ENCODE measurements at places on chromosomes 12 and 14. TPM values are rescaled to one million over a fixed set of nuclear protein-coding genes. Genes with fewer than 3 reads are reported as not detected.

The BRF1 gene
- total RNA-seq: 12.6 TPM

The KANSL2 gene
- total RNA-seq: 87.5 TPM

- DNase-seq: no peak
These were observed 6.0 kb downstream of the FAR2 start for GRCh38 chr12:29155079-29155478.

The DTD2 gene
- total RNA-seq: 43.1 TPM

DNA sequence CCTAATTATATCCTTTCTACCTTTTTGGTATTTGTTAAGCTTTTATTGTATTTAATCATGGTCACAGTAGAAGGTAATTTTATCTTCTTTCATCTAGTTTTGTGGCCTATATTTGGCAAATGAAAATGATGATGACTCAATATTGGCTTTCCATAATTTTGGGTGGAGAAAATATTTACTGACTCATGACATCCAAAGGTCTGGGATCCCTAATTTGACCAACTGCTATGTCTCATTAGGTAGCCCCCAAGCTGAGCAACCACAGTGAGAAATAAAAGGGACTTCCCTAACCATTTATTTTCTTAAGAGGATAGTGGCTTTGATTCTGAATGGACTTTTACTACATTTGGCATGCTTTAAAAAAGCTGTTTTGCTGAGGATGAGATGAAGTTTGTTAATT lies 289.5 kb downstream of the RMST start:
- no peak for DNase-seq

The ANKRD9 gene
- total RNA-seq: 8.7 TPM

The AGAP2 gene
- total RNA-seq: 0.99 TPM

DNA sequence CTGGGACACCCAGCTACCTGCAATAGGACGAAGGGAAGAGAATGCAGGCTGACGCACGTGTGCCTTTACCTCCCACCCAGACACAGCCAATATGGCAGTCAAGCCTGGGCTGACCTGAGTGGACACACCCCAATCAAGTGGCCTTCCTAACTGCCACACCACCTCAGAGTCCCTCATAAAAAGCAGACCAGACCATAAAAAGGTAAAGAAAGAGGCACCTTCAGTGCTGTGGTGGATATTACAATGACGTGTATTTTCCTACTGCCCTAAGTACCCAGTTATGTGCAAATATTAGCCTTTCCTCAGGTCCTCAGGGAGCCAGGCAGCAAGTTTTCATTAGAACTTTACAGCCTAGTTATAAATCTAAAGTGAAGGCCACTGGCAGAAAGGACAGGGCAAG lies 75.8 kb downstream of the KCNK10 start:
- DNase-seq: no peak

The MMP19 gene
- 2.0 TPM for total RNA-seq

DNA sequence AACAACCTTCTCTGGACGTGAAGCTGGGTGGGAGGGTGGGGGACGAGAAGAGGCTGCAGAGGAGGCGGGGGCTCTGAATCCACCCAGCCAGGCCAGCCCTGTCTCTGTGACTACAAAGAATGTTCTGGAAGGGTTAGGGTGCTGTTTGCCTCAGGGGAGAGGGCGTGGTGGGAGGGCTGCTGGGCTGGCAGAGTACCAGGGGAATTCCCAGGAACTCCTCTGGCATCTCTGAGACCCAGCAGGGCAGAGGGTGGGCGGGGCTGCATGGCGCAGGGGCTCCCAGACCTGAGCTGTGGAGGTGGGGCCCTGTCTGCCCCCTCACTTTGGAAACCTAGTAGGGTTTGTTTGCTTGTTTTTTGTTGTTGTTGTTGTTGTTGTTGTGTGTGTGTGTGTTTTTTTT lies 45.5 kb upstream of the FZD10 start:
- no peak for DNase-seq

The ERBB3 gene
- 0.31 TPM for total RNA-seq

DNA sequence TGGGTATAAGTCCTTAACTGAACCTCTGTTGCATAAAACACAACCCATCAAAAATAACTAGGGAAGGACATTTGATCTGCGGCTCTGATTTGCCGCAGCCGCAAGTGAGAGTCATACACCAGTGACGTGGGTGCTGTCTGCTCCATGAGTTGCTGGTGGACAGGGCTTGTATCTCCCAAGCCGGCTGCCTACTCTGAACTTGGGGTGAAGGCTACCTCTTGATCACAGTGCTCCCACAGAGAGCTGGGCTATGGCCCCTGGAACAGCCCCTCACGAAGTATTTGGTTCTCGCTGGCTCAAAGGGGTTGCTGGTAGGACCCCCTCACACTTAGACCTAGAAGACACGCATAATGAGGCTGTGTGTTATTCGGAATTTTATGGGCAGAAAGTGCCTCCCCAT lies 118.8 kb downstream of the TMEM132C start:
- no peak for DNase-seq

The KRT79 gene
- not detected for total RNA-seq

The GDF3 gene
- not detected for total RNA-seq

DNA sequence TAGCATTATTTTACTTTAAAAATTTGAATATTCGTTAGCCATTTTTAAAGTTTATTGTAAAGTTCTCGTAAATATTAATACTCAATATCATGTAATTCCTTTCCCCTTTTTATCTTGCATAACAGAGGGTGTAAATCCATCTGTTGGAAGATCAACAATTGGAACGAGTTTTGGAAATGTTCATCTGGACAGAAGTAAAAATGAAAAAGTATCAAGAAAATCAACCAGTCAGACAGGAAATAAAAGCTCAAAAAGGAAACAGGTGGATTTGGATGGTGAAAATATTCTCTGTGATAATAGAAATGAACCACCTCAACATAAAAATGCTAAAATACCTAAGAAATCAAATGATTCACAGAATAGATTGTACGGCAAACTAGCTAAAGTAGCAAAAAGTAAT lies 1.8 kb downstream of the PMCH start:
- DNase-seq: no peak

DNA sequence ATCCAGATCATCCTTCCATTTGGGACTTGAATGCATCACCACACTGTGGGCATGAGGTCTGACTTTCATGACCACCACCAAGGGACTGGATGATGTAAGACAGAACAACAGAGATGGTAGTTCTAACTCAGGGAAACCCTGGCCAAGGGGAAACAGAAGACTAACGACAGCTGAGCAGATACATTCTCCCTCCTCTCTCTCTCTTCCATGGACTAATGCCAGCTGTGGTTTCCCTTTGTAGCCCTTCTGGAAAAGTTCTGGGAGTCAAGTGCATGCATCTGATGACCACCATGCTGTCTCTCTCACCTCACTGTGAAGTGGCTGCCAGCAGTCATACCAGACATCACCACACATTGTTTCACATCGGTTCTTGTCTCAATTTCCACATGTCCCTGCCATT lies 3.4 kb downstream of the TAS2R30 start:
- no peak for DNase-seq

The USP44 gene
- total RNA-seq: not detected

DNA sequence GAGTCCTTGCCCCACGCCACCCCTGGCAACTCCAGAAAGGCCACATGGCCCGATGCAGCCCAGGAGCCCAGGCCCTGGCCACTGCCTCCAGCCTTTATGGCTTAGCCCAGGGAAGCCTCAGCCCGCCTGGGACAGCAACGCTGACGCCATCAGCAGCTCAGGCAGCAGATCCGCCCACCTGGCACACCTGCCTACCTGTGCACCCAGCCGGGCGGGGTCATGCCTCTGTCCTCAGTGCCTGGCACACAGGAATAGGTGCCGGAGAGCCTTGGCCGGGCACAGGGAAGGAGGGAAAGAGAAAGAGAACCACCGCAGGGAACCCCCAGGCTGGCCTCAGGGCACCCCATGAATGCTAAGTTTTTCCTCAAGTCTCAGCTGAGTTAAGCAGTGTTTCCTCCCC lies 21.1 kb downstream of the BEGAIN start:
- no peak for DNase-seq

- DNase-seq: peak; percentile 14
These were observed 682 bp upstream of the TRIP11 start for GRCh38 chr14:92040431-92041051.

DNA sequence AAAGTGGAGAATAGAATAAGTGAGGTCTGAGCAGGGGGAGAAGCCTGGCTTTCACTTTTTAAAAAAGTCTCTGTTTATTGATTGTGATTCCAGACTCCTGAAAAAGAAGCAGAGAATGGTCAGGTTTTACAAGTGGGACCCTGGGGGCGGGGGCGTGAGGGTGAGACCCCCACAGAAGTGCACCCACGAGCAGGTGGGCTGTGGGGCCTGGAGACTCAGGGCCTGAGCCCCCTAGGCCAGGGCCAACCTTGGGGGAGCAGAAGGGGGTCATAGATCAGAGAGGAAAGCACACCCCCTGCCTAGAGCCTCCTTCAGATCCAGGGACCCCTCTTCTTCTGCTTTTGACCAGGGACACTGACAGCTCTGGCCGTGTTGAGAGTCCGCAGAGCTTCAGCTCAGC lies 180.3 kb downstream of the ADGRD1 start:
- no peak for DNase-seq

The C14orf180 gene
- not detected for total RNA-seq

The GNPTAB gene
- 11.9 TPM for total RNA-seq

DNA sequence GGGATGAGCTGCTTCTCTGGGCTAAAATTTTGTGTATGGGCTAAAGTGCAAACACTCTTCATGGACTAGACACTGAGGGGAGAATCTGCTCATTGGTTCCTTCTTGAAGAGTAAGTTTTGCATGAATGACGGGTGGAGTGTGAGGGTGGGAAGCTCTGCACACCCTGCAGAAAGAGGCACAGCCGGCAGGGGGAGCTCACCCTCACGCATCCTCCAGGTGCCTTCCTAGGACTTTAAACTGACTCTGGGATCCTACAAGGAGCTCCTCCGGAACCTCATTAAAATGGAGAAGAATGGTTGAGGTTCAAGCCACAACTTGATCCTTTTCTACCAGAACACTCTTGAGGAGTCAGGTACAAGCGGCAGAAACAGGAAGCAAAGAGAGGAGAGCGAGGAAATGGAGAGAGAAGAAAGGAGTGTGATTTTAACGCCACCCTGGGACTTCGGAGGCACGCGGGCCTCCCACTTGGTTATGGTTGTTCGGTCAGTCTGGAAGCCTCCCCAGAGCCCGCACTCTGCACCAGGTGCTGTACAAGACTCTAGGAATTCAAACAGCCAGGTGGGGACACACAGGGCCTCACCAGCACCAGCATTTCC lies 87.5 kb downstream of the SETD3 start:
- DNase-seq: peak; percentile 28

DNA sequence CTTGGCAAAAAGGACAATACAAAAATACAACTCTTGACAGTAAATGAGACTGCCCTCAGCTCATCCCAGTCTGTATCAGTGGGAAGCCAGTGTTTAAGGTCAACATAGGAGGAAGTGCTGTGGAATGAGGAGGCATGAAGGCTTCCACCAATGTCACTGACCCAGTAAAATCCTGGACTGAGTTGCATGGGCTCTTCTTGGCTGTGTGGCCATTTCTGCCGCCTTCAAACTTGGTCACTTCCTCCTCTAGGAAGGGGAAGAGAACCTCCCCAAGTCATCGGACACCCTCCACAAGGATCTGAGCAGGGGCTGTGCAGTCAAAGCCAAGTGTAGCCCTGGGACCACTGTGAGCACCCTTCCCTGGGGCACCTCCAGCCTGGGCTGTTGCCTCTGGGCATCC lies 11.9 kb downstream of the GPR68 start:
- DNase-seq: no peak

The SPRYD4 gene
- 1.6 TPM for total RNA-seq

DNA sequence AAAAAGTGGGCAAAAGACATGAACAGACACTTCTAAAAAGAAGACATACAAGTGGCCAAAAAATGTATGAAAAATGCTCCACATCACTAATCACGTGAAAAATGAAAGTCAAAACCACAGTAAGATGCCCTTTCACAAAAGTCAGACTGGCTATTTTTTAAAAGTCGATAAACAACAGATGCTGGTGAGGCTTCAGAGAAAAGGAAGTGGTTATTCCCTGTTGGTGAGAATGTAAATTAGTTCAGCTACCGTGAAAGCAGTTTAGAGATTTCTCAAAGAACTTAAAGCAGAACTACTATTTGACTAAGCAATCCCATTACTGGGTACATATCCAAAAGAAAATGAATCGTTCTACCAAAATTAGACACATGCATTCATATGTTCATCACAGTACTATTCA lies 237.0 kb downstream of the KIF21A start:
- no peak for DNase-seq

GRCh38 chr14:51443195-51444018 lies 203.4 kb downstream of the TMX1 start:
- DNase-seq: no peak

DNA sequence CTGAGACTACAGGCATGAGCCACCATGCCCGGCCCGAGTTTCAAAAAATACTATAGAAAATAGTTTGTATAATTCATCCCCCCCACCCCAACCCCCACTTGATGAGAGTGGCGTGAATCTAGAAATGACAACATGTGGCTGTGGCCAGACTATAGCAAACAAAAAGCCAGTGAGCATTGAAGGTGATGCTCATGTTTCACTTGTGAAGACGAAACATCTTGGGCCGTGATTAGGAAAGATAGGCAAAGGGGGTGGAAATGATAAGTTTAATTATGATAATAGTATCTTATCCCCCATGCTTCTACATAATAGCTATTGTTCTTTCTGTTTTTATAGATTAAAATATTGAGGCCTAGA lies 8.5 kb downstream of the BORCS5 start:
- no peak for DNase-seq

The AQP6 gene
- total RNA-seq: not detected

The FLRT2 gene
- total RNA-seq: 9.8 TPM

- no peak for DNase-seq
These were observed 202.1 kb upstream of the PDZRN4 start for GRCh38 chr12:40986001-40986400.

The ASB2 gene
- not detected for total RNA-seq

GRCh38 chr14:75549169-75549568 lies 26.9 kb downstream of the BATF start:
- no peak for DNase-seq

DNA sequence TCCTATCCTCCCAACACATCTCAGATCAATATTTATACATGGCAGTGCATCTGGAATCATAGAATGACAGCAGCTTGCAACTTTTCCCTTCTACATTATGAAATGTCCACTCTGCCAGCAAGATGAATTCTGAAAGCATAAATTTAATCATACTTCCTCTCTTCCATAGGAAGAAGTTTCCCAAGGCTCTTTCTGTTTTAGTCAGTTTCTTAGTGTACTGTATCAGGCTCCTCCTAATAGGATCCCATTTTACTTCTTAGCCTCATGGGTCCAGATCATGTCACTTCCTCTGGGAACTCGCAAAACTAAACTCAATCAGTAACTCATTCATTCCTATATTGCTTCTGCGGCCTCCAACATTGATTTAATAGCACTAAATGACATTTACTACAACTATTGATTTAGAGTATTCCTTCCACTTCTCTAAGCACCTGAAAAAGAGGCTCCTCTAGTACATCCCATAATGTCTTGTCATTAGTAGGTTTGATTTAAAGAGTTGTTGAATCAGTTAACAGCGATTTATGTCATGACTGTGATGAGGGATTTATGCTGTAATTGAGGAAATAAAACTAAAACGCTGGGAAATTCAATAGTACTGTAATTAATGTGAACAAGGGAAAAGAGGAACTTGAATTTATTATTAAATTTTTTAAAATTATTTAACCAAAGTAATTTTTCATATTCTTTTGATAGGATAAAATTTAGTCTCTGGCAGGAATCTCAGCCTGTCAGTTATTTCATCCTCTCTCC lies 4.0 kb downstream of the CLEC1A start:
- DNase-seq: no peak

GRCh38 chr12:108840605-108841332 lies 16.6 kb downstream of the SSH1 start:
- DNase-seq: no peak

The CLBA1 gene
- total RNA-seq: 2.4 TPM
